Glomerular endothelial cell (primary cell): ENCODE measurements at places on chromosomes 2 and 18. TPM values are rescaled to one million over a fixed set of nuclear protein-coding genes. Genes with fewer than 3 reads are reported as not detected.

GRCh38 chr18:64490207-64490606 is 341.3 kb upstream of the LINC00305 start:
- no peak for DNase-seq

GRCh38 chr2:174574657-174575056 is 22.9 kb downstream of the WIPF1 start:
- DNase-seq, result no peak

Gene ARHGAP25
- total RNA-seq, result 24.9 and 32.2 TPM in 2 replicates

Gene TANC1
- total RNA-seq, result 80.0 and 103 TPM in 2 replicates

Gene LOXHD1
- total RNA-seq, result not detected in 2 replicates

DNA sequence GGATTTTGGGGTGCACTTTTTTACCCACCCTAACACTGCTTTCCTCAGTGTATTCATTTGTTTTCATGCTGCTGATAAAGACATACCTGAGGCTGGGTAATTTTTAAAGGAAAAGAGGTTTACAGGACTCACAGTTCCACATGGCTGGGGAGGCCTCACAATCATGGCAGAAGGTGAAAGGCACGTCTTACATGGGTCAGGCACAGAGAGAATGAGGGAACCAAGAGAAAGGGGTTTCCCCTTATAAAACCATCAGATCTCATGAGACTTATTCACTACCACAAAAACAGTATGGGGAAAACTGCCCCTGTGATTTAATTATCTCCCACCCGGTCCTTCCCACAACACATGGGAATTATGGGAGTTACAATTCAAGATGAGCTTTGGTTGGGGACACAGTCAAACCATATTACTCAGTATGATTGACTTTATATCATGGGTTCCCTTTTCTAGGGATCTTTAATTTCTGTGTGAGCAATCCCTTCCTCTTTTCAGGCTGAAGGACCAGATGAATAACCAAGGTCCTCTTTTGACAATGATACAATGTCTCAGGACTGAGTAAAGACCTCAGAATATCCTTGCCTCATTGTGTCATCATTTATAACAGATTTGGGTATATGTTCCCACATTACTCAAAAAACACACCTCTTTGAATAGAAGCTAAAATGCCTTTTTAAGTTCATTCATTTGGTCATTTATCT is 100.1 kb upstream of the TRIB2 start:
- DNase-seq, result no peak

Gene ITGA4
- total RNA-seq, result 27.0 and 39.4 TPM in 2 replicates

DNA sequence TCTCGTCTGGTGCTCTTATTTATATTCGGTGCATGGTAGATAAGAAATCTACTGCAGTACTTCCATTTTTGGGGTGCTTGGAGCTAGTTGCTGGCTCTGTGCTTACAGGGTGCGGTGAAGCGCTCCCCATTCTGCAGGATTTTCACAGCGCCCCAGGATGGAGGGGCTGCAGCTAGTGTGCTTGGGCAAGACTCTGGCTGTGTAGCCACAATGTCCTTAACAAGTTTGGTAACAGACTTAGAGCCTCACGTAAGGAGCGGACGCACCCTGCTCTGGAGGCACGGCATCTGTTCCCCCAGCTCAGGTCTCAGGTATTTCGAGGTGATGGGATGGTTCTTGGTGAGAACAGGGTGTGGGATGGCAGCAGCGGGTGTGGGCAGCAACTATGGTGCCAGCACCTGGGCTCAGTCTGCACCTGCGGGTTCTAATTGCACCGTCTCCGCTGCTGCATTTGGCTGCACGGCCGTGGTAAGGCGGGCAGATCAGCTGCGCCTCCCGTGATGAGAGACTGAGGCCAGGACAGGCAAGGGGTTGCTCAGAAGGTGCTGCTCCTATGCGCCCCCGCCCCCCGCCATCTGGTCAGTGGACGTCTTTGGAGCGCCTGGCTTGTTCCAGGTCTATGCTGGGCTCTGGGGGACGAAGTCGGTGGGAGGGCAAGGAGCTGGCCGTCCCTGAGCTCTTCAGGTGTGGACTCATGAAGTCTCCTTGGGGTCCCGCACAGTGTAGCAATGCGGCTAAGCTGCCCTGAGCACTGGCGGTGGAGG is 20.1 kb upstream of the ALLC start:
- no peak for DNase-seq

GRCh38 chr18:13191779-13192178 is 26.8 kb upstream of the LDLRAD4 start:
- DNase-seq, result no peak

- no peak for DNase-seq
These were observed 9.1 kb upstream of the HMSD start for GRCh38 chr18:63940008-63940407.

DNA sequence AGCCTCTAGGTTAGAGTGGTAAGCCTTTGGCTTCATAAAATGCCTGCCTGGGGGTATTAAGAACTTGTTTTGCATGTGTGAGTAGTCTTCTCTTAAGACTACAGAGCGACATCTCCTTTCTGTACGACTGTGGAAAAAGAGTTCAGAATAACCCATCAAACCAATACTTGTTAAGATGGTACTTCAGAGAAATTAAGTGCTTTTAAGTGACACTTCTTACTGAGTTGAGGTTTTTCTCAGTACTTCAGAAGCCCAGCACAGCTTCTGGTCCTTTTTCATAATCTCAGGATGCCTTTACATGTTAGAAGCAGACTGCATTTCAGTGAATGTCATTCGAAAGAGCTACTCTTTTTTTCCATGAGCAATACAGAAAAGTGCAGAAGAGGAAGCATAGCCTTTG is 10.8 kb downstream of the XRCC5 start:
- DNase-seq, result no peak

Gene SCYGR4
- total RNA-seq, result not detected in 2 replicates

GRCh38 chr2:64686283-64686956 is 32.7 kb upstream of the SERTAD2 start:
- DNase-seq, result no peak
